ENCODE measurements at places on chromosomes 11 and 22.

DNA sequence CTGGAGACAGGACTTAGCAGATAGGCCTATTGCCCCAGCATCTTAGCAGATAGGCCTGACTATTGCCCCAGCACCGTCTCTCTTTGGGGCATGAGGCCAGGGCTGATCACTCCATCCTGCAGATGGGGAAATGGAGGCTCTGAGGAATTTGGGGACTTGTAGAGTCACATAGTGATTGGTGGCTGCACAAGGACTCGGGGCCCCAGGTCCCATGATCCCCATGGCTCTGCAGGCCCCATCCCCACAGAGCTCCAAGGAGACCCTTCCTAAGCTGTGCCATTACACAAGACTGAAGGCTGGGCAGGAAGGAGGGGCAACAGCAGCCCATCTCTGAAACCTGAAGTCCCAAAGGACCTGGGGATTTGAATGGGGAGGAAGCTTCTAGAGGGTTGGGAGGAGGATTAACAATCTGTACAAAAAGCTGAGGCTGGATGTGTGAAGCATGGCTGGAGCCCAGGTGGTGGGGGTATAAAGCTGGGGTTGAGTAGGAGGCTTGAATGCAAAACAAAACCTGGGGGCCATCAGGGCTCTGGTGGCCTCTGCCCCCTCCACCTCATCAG is 1.6 kb downstream of the ARAP1 start:
- no peak for DNase-seq

- DNase-seq: no peak
Measured at GRCh38 chr22:28600546-28601143, 79.0 kb downstream of the TTC28 start.

DNA sequence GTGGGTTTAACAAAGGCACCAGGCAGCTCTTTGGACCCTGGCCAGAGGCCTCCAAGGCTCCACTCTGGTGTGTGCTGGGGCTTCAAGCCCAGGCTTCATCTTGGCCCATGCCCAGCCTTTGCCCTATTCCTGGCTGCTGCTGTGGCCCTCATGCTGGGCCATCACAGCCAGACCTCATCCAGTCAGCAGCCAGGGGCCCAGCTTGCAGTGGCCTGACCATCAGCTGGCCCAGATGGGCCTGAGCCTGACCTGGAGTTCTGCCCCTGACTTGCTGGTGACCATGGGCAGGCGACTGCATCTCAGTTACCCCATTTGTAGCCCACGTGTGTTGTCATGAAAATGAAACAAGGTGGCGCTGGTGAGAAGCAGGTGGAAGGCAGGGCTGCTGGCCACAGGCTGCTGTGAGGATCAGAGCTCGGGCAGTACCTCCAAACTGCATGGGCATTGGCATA is 76.1 kb downstream of the MED15 start:
- no peak for DNase-seq

DNA sequence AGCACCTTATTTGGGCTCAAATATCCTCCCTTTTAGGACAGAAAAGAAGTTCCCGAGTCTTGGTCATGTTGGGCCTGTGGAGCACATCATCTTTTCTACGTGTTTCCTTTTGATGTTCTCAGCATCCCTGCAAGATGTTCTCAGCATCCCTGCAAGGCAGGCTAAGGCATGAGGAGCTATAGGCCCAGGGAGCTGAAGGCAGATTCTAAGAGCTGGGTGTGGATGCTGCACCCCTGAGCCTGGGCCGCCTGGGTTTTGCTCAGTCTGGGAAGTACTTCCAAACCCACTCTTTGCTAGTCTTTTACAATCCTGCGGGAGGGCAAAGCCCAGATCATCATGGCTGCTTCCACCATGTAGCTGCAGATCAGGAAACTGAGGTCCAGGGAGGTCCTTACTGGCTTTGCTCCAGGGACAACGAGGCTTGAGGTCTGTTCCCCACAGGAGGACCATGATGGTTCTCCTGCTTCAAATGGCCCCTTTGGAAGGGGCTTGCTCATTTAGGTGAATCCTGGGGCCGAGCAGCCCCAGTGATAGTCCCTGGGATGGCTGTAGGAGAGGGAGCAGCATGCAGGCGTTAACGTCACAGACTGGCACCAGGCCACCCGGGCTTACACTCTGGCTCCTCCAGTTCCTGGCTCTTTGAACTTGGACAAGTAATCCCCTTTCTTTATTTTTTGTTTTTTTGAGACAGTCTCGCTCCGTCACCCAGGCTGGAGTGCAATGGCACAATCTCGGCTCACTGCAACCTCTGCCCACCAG is 10.6 kb downstream of the LRRC75B start:
- no peak for DNase-seq

- DNase-seq: no peak
Measured at GRCh38 chr11:29184939-29185890, 831.6 kb downstream of the KCNA4 start.

GRCh38 chr11:70353900-70354568 is 44.3 kb upstream of the CTTN start:
- no peak for DNase-seq

DNA sequence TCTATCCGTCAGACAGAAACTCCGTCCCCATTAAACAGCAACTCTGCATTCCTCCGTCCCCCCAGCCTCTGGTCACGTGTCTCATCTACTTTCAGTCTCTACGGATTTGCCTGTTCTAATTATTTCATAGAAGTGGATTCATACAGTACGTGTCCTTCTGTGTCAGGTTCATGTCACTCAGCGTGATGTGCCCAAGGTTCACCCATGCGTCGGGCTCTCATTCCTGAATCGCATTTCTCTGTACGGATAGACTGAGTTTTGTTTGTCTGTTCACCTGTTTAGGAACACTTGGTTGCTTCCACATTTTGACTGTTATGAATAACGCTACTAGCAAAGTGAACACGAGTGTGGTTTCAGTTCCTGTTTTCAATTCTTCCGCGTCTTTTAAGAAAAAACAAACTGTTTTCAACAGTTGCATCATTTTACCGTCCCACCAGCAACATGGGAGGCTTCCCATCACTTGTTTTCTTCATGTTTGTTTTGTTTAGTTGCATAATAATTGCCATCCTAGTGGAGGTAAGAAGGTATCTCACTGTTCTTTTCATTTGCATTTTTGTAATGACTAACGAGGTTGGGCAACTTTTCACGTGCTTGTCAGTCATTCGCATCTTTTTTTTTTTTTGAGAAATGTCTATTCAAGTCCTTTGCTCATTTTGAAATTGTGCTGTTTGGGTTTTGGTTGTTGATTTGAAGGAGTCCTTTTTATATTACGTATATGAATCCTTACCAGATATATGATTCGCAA is 8.9 kb upstream of the NLRP6 start:
- DNase-seq: peak; percentile 83

DNA sequence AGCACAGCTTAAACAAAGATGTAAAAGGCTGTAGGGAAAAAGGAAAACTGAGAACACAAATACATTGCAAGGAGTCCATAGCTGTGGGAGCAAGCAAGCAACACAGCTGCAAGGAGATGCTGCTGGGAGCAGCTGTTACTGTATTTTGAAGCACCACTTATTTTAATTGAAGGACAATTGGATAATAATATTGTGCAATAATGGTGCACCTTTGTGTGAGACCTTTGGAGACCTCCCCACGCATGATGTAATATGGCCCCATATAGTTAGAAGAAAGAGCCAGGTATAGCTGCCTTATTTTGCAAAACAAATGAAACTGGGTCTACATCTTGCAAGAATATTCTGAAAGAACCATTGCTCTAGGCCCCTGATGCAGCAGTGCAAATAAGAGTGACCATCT is 191.1 kb upstream of the KIRREL3 start:
- DNase-seq: no peak

DNA sequence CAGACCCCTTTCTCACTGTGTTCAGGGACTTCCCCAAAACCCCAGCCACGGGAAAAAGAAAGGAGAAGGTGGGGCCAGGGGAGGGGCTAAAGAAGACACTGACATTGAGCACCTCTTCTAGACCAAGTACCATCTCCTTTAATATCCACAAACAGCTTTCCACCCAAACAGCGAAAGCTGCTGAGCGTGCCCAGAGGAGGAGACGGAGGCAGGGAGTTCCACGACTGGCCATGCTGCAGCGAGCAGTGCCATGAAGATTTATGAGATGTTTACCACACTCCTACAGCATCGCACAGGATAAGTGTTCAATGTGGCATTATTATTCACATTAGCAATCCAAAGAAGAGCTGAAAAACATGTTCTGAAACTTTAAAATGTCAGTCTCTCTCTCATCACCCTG is 127.4 kb downstream of the LARGE1 start:
- no peak for DNase-seq

DNA sequence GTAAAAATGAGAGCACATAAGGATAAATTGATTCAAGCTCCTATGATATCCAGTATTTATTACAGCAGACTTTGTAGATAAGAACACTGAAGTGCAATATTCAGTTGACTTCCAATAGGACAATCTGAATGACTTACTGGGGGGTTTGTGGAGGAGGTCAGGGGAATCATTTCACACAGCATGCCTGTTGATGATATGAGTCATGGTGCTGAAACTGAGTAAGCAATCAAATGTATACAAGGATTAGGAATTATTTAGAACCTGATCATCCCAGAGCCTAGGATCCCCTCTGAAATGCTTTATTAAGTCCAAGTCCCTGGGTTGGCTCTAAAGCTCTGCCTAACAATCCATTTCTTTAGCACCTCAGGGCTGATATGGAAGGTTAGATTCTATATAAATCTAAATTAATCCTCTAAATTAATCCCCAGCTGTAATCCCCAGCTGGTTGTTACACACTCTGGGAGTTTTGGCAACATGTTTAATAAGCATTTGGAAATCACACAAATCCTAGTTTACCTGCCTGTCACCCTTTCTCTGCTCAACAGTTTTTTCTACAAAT is 326.4 kb downstream of the GUCY1A2 start:
- no peak for DNase-seq

- no peak for DNase-seq
Measured at GRCh38 chr11:8681837-8682302, 595 bp downstream of the TRIM66 start.

DNA sequence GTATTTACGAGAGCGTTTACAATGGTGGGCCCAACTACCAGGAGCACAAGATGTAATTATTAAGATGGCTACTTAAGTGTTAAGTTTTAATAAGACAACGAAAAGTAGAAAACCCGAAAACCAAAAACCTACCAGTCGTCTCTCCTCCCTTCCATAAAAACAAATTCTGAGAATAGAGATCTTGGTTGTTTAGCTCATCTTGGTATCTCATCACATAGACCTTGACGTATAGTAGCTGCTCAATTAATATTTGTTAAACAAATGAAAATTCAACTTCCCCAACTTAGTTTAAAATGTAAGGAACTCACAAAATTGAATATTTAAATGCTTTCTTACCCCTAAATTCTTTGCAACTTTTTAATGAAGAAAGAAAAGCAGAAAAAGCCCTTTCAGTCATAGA is 669 bp downstream of the KDM4D start:
- DNase-seq: no peak

GRCh38 chr11:23423104-23423503 is 562.8 kb upstream of the CCDC179 start:
- DNase-seq: no peak

DNA sequence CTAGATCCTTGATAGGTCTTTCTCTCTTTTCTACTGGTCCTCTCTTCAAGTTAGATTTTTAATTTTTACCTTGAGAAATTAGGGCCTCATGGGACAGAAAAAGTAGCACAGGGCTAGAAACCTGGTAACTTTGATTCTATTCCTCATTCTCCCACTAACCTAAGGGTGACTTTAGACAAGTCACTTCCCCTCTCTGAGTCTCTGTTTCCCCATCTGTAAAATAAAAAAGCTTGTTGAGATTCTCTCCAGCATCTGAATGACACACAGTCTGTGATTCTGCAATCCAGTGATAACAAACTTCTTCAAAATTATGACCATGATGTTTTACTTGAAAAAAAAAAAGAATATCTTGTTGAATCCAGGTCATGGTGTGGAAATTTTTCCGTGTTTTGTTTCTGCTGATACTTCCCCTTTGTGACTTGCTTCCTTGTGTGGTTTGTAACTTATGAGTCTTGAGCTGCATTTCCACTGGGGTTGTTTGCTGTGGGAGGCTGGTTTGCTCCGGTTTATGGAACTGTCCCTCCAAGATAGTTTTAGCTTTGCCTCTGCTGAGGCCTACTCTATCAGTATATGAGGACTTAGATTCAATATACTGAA is 9.8 kb upstream of the MPEG1 start:
- DNase-seq: no peak

GRCh38 chr11:107819361-107820014 is 39.1 kb downstream of the SLC35F2 start:
- DNase-seq: no peak

DNA sequence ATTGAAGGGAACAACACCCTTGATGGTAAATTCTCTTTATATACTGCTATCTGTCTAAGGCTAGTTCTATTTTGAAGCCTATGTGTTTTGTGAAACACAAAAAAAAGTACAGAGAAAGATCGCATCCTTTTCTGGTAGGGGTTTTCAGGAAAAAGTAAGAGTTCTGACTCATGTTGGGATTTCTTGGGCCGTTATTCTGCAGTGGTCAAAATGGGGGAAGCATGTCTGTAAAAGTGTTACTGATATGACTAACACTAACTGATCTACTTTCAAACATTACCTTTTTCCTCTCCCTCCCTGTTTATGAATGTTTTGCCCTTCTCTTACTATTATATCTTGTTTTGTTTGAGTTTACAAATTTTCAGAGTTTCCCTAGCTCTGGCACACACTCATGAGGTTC is 53.9 kb downstream of the CTNND1 start:
- peak; percentile 27 for DNase-seq

GRCh38 chr22:41603873-41604332 is 14.3 kb upstream of the PMM1 start:
- no peak for DNase-seq

- no peak for DNase-seq
Measured at GRCh38 chr22:45997077-45997776, 20.3 kb upstream of the WNT7B start.

DNA sequence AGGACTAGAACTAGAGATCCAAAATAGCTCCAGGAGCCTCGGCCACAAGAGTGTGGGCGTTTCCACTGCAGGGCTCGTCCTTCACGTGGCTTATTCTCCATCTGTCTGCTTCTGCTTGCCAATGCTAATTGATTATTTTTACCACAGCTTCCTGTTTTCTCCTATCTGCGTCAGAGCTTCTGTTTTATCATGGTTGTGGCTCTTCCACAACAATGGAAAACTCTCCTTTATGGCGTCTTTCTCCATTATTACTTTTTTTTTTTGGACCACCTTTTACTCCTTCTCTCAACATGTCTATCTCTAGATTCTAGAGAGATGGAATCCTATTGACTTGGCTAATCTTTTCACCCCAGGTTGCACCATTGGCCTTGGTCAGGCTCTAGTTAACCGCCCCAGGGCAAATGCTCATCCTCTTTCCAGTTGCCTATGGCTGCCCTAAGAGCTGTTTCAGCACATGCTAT is 25.9 kb downstream of the CAT start:
- no peak for DNase-seq

- DNase-seq: no peak
Measured at GRCh38 chr11:67596753-67597300, 9.9 kb upstream of the NDUFV1 start.

GRCh38 chr11:123202155-123203151 is 7.4 kb upstream of the CLMP start:
- no peak for DNase-seq
